Tongue (tissue), 3 donors: ENCODE measurements at places on chromosomes 5 and 9. TPM values are rescaled to one million over a fixed set of nuclear protein-coding genes. Genes with fewer than 3 reads are reported as not detected.

- DNase-seq = peak; percentile 66
Observed at GRCh38 chr9:95090023-95090791, 227.3 kb downstream of the FANCC start.

DNA sequence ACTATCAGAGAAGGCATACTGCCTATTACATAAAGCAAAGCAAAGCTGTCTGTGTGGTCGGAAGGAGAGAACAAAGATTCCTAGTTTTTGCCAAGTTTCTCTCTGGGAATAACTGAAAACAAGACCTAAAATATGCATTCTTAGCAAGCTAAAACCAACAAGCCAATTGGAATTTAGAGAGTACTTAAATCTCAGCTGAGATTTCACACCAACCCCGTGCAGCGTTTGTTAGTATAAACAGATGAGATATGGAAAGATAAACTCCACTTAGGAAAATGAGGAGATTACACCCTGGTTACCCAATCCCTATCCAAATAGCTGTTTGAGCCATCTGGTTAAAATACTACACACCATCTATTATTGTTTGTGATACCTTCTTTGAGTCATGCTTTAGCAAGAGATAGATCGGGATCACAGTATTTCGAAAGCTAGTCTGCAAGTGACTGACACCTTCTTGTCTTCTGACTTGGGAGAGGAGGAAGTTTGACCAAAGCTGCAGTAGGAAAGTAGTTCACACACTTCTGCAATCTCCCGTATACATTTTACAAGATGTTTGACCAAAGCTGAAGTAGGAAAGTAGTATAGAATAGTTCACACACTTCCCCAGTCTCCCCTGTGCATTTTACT is 18.2 kb downstream of the FAF2 start:
- DNase-seq = no peak

NTNG2 gene
- total RNA-seq = 1.3 TPM

DNA sequence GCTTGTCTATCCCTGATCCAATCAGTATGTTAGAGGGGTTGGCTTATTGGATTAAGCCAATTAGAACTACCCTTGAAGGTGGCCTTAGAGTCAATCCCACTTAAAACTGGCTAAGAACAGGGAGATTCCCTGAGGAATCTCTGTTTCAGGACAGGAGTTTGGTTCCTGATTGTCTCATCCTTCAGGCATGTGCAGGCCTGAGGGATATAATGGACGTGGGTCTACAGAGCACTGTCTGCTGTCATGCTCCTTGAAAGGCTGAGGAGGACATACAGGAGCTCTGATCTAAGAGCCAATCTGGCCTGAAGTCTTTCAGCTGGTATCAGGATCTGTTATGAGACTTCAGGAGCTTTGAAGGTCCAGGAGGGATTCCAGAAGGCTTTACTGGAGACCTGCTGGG is 36.2 kb upstream of the PRXL2C start:
- no peak for DNase-seq

GRCh38 chr9:116212986-116213692 is 59.5 kb downstream of the PAPPA start:
- no peak for DNase-seq
